ENCODE measurements at places on chromosomes 12 and 14. TPM values are rescaled to one million over a fixed set of nuclear protein-coding genes. Genes with fewer than 3 reads are reported as not detected.

Gene LHX5
- not detected for total RNA-seq

Gene GLI1
- total RNA-seq, result 0.18 TPM

Gene PPM1H
- 0.92 TPM for total RNA-seq

Gene AQP5
- total RNA-seq, result 0.09 TPM

Gene KLHL33
- total RNA-seq, result 0.18 TPM

Gene OASL
- total RNA-seq, result 0.57 TPM

Gene KCNJ8
- 19.8 TPM for total RNA-seq

Gene P2RX4
- 30.4 TPM for total RNA-seq

Gene SMIM41
- total RNA-seq, result 9.8 TPM

Gene PSME1
- total RNA-seq, result 134 TPM

Gene RNU7-1
- total RNA-seq, result not detected

Gene NTN4
- total RNA-seq, result 47.8 TPM

Gene FAM222A
- total RNA-seq, result under 0.01 TPM

Gene SLC6A12
- not detected for total RNA-seq

Gene EPYC
- total RNA-seq, result 0.09 TPM
